Cerebellum (tissue), 4 donors: ENCODE measurements at places on chromosomes 1 and 21. TPM values are rescaled to one million over a fixed set of nuclear protein-coding genes. Genes with fewer than 3 reads are reported as not detected.

The MEX3A gene
- 49.8 TPM for total RNA-seq

The SPATA17 gene
- 3.7 TPM for total RNA-seq

The IGSF3 gene
- total RNA-seq = 75.4 TPM

The NRIP1 gene
- 98.4 TPM for total RNA-seq

The CSMD2 gene
- 37.5 TPM for total RNA-seq

The REN gene
- total RNA-seq = not detected

The TRAF3IP3 gene
- total RNA-seq = 0.27 TPM

The RCAN1 gene
- total RNA-seq = 30.2 TPM

- DNase-seq = no peak
These were observed 33.2 kb upstream of the SAMD13 start for GRCh38 chr1:84268346-84268745.

GRCh38 chr1:209659909-209660308 is 7.7 kb upstream of the LAMB3 start:
- no peak for DNase-seq

- no peak for DNase-seq
These were observed 8.7 kb upstream of the CBR3 start for GRCh38 chr21:36126208-36126565.

DNA sequence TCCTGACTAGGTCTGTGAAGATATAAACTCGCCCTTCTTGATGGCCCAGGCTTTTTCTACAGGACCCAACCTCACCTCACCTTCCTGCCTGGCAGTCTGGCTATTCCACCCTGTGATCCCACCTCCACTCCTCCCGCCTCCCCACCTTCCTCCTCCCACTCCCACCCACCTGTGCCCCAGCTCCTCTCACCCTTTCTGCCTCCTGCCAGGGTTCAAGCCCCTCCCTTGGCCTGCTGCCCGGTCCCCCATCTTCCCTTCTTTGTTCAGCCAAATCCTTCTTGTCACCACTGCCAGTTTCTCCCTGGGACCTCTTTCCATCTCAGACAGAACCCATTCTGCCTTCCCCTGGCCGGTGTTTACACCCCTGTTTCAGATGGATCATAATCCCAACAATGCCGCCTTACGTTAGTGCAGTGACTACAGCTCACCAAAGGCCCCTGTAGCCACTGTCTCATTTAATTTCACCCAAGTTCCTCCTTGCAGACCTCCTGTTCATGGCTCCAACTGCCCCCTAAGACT is 127.5 kb upstream of the EDN2 start:
- no peak for DNase-seq

DNA sequence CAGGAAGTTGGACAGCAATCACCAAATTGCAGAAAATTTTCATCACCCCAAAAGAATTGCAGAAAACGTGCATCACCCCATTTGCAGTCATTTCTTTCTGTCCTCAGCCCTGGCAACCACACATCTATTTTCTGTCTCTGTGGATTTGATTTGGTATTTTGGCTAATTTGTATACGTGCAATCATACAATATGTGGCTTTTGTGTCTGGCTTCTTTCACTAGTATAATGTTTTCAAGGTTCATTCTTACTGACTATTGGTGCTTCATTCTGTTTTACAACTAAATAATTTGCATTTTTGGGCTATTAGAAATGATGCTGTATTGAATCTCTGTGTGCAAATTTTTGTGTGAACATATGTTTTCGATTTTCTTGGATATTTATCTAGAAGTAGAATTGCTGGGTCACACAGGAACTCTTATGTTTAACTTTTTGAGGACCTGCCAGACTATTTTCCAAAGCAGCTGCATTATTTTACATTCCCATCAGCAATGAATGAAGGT is 24.8 kb upstream of the PRDM2 start:
- no peak for DNase-seq

DNA sequence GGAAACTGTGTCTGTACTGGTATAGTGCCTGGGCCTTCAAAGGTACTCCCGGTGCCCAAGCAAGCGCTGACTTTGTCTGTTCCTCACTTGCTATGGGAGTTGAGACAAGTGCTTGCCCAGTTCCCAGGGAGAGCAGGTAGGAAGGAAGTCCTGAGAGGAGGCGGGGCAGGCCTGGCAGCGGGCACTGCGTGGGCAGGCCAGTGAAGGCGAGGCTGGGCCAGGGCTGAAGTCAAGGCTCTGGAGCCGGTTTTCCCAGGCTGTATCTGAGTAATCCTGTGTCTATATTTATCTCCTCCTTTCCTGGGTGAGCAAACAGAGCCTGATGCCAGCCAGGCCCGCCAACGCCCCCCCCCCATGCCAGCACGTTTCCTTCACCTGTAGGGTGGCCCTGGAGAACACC is 15.9 kb upstream of the EDN2 start:
- DNase-seq = peak; percentile 83

DNA sequence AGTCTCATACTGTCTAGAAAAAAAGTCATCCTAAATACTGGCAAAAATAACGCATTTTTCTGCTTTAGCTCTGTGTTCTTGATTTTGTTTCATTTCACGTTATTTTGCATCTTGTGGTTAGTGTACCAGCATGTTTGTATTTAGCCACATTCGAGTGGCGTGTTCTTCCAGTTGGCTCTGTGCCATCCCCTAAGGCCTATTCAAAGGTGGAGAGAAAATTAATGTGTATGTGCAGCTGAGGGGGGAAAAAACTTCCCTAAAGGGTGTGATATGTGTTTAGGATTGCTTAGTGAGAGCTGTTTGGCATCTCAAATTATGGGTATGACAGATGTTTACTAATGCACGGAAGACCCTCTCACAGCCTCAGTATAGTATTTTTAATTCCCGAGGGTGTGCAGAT is 12.1 kb downstream of the DNAJC16 start:
- no peak for DNase-seq

GRCh38 chr1:237539055-237539454 is 351.7 kb downstream of the ZP4 start:
- DNase-seq = no peak

DNA sequence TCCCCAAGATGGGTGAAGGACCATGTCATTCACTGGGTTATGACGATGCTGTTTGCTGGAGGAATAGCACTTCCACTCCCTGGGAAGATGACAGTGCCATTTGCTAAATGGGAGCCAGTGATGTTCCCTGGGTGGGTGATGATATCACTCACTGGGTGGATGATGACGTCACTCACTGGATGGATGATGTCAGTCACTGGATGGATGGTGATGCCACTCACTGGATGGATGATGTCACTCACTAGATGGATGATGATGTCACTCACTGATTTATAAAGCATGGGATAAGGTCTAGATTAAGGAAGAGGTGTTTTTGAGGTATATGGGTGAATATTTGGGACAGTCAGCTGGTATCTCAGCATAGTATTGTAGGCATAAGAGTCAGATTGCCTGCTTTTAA is 457.2 kb downstream of the AJAP1 start:
- DNase-seq = no peak

DNA sequence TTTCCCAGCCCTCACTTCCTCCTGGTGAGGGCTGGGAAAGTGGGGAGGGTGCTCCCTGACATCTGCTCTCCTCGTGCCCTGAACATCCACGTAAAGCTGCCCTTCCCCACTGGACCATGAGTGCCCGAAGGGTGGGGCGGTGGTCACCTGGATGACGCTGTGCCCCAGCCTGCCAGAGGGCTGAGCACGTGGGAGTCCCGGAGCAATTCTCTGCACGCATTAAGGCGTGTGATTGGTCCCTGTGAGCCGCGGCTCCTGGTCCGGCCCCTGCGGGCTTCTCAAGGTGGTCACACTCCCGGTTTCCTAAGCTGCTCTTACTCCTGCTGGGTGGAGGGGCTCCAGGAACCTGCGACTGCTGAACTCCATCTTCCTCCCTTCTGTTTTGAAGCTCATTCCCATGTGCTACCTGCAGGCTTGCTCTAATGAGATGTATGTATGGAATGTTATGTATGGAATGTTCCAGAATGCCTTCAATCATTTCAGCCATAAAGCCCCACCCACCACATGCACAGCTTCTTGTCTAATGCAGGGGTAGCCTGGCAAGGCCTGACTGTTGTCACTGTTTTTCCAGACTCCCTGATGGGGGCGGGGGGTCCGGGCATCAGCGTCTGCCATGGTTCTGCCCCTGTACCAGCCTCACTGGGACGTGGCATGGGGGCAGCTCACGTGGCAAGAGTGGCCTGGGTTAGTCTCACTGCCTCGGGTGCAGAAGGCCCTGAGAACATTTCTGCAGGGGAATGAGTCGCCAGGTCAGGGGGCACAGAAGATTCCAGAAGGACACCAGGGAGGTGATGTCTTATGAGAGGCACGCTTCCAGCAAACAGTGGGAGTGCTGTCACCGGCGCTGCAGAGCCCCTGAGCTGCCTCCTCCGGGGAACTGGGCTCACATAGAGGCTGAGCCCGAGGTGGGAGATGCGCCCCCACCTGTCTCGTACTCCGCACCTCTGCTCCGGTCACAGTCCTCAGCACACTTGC is 19.4 kb downstream of the KRTAP10-1 start:
- no peak for DNase-seq

DNA sequence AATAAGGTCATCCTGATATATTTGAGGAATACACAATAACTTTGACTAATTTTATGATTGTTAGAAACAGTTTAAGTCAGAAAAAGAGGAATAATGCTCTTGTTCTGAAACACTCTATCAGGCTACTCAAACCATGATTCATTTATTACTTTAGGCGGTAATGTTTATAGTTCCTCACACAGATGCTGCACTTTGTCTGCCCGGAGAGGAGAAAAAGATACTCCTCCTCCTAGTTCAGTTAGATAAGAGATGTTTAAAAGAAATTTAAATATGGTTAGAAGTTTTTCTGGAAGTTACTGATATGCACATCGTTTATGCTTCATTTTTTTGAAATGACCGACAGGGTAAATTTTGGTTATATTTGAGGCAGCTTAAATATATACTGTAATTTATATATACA is 103.0 kb downstream of the ZMYM4 start:
- DNase-seq = no peak

DNA sequence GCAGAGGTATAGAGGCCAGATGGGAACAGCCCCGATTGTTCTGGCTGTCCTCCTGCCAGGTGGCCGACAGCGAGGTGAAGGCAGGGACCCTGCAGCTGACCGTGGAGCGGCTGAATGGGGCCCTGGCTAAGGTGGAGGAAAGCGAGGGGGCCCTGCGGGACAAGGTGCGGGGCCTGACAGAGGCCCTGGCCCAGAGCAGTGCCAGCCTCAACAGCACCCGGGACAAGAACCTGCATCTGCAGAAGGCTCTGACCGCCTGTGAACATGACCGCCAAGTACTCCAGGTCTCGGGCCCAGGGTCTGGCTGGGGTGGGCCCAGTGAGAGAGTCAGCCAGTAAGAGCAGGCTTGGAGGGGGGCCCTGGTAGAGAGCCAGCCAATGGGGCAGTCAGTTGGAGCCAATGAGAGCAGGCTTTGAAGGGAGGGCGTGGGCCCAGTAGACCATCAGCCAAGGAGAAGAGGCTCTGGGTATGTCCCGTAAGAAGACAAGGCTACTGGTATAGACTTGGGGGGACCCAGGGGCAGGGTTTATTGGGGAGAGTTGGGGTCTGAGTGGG is 11.3 kb downstream of the MFAP2 start:
- no peak for DNase-seq

DNA sequence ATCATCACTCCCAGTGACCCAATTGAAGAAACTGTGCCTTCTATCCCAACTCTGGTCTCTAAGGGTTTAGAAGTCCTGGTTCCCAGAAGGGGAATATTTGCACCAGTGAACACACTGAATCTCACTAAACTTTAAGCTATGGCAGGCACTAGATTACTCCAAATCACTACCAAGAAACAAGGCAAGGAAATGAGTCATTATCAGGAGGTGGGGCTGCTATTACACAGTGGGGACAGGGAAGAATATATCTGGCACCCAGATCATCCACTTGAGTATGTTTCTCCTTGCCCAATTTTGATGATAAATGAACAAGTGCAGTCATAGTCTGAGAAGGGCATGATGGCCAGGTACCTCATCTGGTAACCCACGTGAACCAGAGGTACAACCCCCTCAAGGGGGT is 7.0 kb downstream of the MRPL9 start:
- no peak for DNase-seq

- DNase-seq = no peak
These were observed 78.9 kb downstream of the DNM3 start for GRCh38 chr1:171919891-171920887.
